ENCODE measurements at places on chromosomes 4 and X.

DNA sequence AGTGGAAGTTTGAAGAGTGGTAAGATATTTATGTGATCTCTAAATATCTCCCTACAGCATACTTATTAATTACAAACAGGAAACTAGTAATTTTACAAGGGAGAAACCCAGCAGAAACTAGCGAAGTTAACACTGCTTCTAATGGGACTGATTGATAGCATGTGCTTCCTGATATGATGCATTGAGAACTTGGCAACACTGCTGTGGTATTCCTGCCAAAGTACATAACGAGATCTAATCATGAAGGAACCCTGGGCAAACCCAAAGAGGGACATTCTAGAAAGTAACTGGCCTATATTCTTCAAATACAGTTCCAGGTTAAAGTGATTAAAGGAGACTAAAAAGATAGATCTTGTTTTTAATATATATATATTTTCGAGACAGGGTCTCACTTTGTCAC is 4.6 kb upstream of the GPR34 start:
- DNase-seq = no peak

GRCh38 chr4:27206009-27206408 is 345.4 kb downstream of the STIM2 start:
- no peak for DNase-seq

GRCh38 chr4:15182600-15183220 is 180.4 kb downstream of the CPEB2 start:
- DNase-seq = no peak

- no peak for DNase-seq
These were observed 407.7 kb downstream of the SPRY1 start for GRCh38 chr4:123804196-123804721.

GRCh38 chrX:109830157-109830703 is 97.2 kb upstream of the ACSL4 start:
- no peak for DNase-seq

DNA sequence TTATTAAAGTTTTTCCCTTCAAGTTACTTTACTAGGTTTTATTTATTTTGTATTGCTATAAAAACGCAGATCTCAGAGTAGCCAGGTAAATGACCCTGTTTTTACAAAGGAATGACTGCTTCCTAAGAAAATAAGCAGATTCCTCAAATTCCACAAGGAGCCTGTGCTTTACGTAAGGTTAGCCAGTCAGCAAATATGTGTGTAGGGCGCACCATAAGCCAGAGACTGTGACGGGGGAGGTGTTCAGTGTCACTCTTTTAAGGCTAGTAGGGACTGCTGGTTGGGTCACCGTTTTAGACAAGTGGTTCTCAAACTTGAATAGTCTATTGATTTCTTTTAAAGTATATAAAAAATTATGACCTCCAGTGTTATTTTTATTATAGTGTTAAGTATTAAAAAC is 119.9 kb downstream of the ANK2 start:
- no peak for DNase-seq

DNA sequence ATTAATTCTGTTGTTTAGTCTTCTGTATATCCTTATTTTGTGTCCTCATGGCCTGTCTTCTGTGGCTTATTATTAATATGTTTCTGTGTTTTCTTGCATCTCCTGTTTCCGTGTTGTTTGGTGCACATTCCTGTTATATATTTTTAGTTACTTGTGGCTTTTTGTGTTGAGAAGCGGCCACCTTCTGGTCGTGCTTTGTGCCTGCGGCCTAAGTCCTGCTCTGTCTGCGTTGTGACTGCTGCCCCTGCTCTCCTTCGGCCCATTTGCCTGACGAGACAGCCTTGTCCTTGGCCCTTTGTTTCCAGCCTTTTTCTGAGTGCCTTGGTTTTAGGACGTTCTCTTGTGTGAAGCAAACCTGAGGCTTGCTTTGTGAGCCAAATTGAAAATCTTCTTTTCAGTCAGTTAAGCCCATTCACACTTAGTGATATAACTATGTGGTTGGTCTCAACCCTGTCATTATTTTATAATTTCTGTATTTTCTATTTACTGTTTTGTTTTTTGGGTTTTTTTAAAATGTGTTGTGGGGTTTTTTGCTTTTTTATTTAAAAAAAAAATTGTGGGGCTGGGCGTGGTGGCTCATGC is 43.8 kb downstream of the TNIP2 start:
- no peak for DNase-seq

- no peak for DNase-seq
These were observed 56.1 kb downstream of the PLS3 start for GRCh38 chrX:115616943-115617563.

- DNase-seq = no peak
These were observed 1904.9 kb downstream of the PCDH7 start for GRCh38 chr4:32624943-32625603.

DNA sequence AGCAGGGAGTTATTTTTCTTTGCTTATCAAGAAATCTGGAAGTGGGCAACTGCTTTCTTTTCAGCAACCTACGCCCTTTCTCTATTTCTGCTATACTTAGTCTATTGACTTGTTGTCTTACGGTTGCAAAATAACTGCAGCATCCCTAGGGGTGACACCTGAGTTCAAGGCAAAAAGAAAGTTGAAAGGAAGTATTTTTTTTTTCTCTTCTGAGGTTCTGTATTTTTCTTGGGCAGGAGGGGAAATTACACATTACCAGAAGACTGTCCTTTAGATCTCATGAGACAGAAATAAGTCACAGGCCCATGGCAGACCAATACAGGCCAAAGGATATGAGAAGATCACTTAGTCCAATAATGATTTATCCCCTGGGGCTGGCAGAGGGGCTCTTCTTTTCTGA is 204.7 kb upstream of the CASK start:
- no peak for DNase-seq

DNA sequence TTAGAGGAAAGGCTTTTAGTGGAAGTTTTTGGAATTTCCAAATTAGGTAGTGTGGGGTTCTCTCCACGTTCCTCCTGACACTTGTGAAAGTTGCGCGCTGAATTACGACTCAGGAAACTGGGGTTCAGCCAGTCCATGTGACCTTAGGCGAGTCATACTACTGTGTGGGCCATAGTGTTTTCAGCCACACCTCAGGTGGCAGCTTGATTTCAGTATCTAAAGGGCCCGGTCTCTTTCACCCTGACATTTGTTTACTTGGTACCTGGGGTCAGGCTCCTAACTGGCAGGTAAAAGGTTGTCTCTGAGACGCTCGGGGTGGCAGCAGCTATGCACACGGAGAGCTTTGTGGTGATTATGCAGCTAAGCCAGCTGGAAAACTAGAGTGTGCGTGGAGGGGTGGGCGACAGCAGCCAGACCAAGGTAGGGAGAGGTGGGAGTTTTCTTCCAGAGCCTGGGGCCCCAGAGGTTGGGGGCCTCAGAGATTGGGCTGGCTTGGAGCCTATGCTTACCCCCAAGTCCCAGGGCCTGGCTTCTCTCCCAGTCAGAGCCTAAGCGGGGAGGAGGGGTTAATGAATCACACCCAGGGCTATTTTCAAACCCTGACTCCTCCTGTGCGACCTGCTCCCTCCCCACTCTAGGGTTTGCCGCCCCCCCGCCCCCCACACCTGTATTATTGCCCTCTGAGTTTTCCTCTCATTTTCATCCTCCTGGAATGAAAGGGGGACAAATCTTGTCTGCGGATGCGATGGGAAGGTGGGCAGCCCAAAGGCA is 47.2 kb downstream of the STARD8 start:
- no peak for DNase-seq

GRCh38 chr4:21001490-21001889 is 301.2 kb downstream of the PACRGL start:
- no peak for DNase-seq

DNA sequence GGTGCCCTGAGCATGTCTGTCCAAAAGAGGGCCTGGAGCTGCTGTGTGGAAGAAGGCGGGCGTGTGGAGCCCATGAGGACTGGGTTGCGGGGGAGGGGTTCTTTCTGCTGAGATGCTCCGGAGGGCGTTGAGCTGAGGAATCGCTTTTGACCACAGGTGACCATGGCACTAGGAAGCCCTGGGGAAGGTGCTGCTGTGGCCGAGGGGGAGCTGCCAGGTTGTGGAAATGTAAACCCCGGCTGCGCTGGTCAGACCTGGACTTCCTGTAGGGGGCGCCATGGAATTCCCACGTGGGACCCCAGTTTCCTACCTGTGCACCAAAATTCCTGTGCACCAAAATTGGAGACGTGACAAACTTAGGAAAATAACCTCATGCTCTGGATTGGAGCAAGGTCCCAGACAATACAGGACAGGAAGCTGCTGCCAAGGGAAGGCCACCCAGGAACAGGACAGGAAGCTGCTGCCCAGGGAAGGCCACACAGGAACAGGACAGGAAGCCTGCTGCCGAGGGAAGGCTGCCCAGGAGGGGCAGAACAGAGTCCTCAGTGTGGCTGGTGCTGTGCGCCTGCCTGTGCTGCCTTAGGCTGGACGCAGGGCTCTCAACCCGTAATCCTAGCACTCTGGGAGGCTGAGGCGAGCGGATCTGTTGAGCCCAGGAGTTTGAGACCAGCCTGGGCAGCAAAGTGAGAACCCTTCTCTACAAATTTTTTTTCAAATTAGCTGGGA is 28.4 kb upstream of the UVSSA start:
- DNase-seq = no peak

- no peak for DNase-seq
These were observed 624.6 kb upstream of the TECRL start for GRCh38 chr4:65033899-65034298.

- no peak for DNase-seq
These were observed 115.1 kb downstream of the FRYL start for GRCh38 chr4:48664938-48665337.

- DNase-seq = no peak
These were observed 117.4 kb upstream of the GRPR start for GRCh38 chrX:16005917-16006316.

DNA sequence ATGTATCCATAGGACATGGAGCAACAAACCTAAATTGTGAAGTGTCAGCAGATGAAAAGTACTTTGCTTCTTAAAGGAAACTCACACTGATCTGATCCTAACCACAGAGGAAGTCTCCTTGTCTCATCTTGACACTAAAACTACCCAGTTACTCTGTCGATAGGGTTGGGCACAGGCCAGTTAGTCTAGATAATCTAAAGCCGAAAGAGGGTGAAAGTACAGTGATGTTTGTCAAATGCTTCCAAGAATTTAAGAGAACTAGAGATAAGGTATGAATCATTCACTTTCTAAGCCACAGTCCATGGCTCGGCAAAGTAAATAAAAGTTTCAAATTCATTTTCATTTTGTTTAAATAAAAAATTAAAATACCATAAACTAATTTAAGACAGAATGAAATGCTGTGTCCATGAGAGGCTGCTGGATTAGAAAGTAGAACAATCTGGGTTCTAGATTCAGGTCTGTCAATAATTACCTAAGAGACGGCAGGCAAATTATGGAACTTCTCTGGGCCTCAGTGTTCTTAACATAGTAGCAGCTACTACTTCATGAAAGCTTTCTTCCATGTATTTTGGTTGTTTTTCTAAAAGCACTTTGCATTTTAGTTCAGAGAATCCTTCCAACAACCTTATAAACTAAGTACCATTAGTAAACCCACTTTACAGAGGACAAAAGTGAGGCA is 176.7 kb downstream of the LDB2 start:
- DNase-seq = no peak

DNA sequence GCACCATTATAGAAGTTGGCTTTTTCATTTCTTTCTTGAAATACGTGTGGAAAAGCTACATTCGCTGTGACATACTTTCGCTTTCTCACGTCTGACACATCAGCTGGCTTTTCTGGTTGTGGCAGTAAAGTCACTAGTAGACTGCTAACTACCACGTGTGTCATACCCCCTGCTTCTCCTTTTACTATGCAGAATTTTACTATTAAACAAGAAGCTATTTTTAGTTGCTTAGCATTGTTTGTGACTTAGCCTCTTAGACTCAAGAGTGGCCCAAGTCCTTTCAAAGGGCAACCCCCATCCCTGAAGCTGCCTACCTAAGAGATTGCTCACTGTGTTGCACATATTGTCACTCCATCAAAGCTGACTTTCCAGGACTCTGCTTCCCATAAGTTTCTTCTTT is 2.1 kb upstream of the IL2 start:
- DNase-seq = peak; percentile 5

- DNase-seq = no peak
These were observed 776.6 kb upstream of the LCORL start for GRCh38 chr4:18798123-18798522.

- no peak for DNase-seq
These were observed 68.2 kb downstream of the AGTR2 start for GRCh38 chrX:116238567-116239255.

GRCh38 chr4:14841801-14842768 is 160.2 kb upstream of the CPEB2 start:
- DNase-seq = no peak

- DNase-seq = no peak
These were observed 1002.7 kb upstream of the PCDH7 start for GRCh38 chr4:29717287-29718057.

GRCh38 chr4:35253331-35253730 is 991.0 kb downstream of the ARAP2 start:
- DNase-seq = no peak

DNA sequence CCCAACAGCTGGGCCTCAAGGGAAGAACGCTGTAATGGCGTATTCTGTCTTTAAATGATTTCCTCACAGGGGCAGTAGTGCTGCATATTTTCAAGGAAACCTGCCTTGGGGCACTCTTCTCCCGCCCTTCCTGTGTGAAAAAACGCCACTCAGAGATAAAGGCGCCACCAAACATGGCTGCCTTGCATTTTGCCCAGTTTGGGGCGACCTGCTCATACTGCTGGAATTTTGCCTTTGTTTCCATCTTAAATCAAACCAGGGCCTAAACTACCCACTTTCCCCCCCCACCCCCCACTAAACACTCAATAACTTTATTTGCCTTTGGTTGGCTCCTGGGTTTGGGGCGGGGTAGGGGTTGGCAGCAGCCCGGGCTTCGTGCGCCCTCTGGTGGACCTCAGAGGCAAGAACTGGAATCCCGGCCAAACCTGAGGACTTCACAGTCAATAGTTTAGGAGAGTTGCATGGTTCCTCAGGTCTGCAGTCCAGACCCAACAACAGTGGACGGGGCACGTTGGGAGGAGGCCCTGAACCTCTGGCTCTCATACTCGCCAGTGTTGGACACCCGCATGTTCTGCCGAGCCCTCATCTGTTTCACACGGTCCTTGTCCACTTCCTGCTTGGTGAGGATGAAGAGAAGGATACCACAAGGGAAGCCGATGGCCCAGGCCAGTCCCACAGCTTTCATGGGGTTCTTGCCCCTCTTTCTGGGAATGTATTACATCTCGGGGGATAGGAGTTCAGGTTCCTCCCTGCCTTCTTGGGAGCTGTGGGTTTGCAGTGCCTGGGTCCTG is 220.1 kb upstream of the STK26 start:
- peak; percentile 47 for DNase-seq
